Activated T-cell treated with anti-CD3 and anti-CD28 coated beads for 48 hours (primary cell): ENCODE measurements at places on chromosomes 3 and 15.

DNA sequence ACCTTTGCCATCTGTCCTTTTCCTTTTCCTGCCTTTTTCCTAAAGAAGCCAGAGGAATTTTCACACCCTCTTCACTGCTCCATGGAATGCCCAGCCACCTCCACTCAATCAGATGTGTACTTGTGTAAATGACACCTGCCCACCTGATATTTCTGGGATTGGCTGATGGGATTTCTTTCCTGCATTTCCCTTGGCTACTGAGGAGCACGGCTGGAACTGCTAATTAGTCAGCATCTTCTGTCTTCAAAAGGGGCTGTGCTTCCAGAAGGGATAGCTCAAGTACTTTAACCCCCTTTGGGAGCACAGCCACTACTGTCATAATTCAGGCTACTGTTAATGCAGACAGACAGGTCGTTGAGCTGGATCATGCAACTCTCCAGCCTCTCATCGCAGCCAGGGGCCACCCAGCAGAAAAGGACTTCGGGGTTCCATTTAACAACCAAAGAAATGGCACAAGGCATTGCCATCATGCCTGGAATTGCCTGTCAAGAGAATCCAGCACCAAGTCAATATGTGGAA lies 38.6 kb downstream of the MGLL start:
- no peak for DNase-seq

DNA sequence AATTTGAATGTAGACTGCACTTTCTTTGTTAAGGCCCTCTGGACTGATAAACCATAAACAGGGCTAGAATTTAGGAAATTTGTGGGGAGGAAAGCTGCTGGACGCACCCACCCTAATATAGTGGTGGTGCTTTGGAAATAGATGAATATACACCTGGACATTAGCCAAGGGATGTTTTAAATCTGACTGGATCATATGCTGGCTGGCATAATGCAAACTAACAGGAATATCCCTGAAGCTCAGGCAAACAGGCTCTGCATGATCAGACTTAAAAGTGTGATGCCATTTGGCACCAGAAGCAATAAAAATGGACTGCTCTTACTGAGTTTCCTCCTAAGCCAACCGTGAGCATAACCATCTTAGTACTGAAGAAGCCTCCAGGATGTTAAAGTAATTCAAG lies 465.8 kb upstream of the ROBO1 start:
- DNase-seq = no peak

GRCh38 chr3:153268564-153269279 lies 106.7 kb downstream of the RAP2B start:
- DNase-seq = no peak

- DNase-seq = no peak
Measured at GRCh38 chr3:14410106-14410502, 7.7 kb downstream of the SLC6A6 start.

DNA sequence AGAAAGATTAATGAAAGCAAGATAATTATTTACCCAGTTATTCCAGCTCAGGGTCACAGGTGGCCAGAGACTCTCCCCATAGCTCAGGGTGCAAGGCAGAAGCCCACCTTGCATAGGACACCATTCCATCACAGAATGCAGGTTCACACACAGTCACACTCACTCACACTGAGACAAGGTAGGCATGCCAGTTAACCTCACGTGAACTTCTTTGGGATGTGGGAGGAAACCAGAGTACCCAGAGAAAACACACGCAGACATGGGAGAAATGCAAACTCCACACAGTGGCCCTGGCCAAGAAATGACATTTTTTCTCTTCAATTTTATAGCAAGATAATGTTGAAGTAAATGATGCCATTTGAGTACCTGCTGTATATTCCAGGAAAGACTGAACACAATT lies 106.7 kb downstream of the ZNF385D start:
- DNase-seq = no peak

- DNase-seq = no peak
Measured at GRCh38 chr3:52433328-52433995, 11.4 kb downstream of the SEMA3G start.

DNA sequence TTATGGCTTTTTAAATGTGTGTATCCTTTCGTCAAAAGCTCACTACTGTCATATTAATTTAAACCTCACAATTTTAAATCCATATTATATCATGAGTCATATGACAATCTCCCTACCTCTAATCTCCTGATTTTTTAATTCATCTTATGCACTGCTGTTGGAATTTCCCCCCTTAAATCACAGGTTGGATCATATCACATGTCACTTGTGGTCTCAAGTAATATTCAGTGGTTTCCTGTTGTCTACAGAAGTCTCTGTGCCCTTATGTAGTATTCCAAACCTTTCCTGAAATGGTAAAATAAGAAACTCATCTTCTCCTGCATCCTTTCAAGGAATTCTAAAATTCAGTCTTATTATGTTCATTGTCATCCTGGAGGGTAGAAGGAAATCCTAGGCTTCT lies 116.0 kb upstream of the CBLB start:
- DNase-seq = no peak

- no peak for DNase-seq
Measured at GRCh38 chr3:164407111-164407510, 671.2 kb downstream of the SI start.

DNA sequence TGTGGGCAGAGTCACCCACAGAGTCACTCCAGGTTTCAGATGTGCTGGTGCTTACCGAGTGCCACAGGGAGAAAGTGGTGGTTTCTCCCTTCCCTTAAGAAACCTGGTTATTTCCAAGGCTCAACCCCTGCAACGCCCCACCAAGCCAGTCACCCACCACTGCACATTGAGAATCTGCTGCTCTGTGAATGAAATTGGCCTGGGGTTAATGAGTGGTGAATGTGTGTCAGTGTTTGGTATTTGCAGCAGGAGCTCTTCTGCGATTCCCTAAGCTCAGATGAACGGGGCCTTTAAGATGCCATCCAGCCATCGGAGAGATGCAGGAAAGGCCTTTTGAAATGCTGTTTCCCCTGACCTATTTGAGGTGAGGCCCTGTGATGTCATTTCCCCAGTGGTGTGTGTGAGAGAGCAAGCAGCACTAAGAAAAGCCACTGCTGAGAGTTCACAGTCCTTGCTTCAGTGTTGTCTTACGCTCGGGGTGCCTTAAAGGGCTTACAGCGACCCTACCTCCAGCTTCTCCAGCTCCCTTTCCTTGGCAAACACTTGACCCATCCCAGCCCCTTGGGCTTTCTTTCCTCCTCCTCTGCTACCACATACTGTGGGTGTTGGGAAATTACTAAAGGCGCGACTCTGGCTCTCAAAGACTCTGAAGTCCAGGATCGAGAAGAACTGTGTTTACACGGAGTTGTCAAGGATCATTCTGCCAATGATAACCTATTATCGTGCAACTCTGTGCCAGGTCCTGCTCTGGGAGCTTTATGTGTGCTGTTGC lies 68.9 kb downstream of the SMAD3 start:
- DNase-seq = peak; percentile 31

DNA sequence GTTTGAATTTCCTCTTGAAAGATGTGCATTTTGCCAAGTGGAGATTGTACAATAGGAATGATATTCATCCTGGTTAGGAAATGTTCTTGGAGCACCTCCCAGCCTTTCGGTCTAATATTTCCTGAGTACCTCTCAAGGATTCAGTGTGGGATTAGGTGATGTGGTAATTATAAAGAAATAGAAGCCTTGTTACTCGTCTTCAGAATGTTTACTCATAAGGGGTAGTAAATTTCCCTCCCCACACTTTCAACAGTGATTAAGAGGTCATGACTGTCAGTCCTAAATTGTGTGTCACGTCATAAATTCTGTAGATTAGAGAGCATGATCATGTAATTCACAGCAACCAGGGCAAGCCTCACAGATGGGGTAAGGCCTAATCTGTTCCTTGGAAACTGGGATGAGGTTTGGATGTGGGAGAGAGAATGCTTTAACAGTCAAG lies 633.1 kb upstream of the TBL1XR1 start:
- no peak for DNase-seq

GRCh38 chr15:74396146-74396438 lies 28.6 kb upstream of the CYP11A1 start:
- no peak for DNase-seq

DNA sequence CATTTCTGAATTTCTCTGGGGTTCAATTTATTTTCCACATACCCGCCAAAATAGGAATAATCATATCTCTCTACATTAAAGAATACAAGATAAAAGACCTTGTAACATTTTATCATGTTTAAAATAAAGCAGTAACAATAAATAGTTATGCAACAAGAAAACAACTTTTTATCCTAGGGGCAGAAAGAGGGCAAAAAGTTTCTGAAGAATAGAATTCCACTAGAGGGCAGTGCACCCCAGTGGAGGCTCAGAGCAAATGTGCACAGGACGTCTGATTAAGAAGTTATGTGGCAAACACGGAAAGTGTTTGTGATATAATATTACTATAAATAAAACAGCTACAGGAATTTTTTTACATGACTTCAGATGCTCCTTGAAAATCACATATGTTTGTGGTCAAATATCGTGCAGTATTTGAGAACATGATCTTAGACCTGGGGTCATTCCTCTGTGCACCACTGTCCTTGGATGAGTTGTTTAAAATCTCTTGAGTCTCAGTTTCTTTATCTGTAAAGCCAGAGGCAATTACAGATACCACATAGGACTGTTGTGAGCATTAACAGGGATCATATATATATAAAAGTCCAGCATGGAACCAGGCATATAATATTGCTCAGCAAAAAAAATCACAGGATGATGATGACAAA lies 13.2 kb upstream of the PIK3R4 start:
- DNase-seq = peak; percentile 18

DNA sequence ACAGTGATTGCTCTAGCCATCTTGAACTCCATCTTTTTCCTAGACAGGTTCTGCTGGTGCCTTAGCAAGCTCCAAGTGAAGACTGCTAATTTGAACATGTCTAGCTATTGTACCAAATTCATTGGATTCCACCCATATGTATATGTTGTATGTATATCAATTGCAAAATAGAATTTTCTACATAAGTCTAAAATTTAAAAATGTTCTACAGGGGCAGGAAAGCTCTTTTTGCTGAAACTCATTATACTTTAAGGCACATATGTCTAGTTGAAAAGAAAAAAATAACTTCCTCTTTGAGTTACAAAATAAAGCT lies 845.3 kb downstream of the MCTP2 start:
- DNase-seq = no peak

GRCh38 chr3:31847760-31848159 lies 133.3 kb downstream of the OSBPL10 start:
- no peak for DNase-seq

DNA sequence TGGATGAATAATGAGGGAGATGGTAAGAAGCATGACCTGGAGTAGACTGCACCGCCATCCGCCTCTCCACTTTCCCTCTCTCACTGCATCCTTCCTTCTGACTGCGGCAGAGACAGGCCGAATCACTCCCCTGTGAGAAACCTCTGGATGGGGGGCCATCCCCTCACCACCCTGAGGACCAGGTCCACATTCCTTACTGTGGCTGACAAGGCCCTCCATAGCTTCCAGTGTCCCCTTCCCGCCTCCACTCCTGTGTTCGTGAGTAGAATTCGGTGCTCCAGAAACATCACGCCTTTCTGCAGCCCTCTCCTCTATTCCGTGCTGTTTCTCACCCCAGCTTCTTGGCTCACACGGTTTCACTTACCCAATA lies 2.8 kb downstream of the PIGZ start:
- DNase-seq = no peak

GRCh38 chr3:42872718-42873117 lies 3.0 kb downstream of the CYP8B1 start:
- no peak for DNase-seq

DNA sequence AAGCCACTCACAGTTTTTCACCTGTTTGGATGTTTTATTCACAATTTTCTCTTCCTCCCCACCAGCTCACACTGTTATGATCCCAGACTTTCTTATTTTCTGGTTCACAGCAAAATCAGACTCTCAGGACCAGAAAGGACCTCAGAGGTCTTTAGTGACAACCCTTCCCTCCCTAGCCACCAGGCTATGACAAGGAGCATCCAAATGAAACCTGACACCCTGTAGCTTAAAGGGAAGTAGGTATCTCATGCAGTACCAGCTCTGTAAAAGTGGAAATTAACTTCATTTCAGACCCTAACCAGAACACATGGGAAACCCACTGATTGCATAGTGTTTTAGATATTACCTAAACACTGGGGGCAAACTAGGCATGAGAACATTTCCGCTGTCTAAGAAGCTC lies 45.3 kb downstream of the ATP13A5 start:
- DNase-seq = no peak

- DNase-seq = no peak
Measured at GRCh38 chr15:25173241-25174028, 218.6 kb downstream of the SNRPN start.

DNA sequence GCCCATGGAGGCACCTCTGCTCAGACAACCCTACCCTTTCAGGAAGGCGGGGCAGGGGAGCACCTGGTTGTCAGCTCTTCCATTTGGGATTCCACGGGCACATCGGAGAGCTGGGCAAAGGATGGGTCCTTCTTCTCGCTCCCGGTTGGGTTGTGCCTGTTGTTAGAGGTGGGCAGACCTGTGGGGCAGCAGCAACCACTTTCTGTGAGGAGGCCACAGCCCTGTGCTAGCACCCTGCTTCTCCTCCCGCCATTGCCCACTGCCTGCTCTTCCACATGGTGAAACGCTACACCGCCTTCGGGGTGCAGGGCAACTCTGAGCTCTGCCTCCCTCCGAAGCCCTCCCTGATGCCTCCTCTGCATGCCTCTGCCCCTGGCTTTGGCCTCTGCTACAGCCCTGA lies 7.0 kb upstream of the HHATL start:
- DNase-seq = no peak
